ENCODE measurements at places on chromosomes 2 and 18.
A peak's percentile ranks its signal among the peaks of the same experiment; 100 is the strongest.

DNA sequence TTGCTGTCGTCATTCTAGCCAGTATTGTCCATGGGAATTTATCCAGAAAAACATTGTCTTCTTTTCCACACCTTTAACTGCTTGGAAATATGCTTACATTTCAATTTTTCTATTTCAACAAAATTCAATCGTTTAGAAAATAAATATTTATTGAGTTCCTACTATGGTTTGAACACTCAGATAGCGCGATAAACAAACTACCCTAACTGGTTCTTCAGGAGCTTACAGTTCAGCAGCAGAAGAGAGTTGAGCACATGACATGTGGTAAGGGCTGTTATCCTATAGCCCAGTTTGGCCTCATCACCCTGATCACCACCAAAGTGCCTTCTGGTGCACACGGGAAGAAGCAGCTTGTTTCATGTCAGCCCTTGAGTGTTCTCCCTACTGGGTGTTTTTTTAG, 375.2 kb upstream of the SMIM21 start:
- no peak for DNase-seq

GRCh38 chr2:133531382-133531781, 36.9 kb downstream of the NCKAP5 start:
- no peak for DNase-seq

- DNase-seq, result no peak
These were observed 56.6 kb downstream of the ZNF804A start for GRCh38 chr2:184654945-184655344.

GRCh38 chr2:187504312-187504921, 49.8 kb downstream of the TFPI start:
- DNase-seq, result peak; percentile 22

- DNase-seq, result peak; percentile 23
These were observed 1337.6 kb upstream of the SLC39A10 start for GRCh38 chr2:194319222-194319992.

- no peak for DNase-seq
These were observed 142.5 kb downstream of the MTCL1 start for GRCh38 chr18:8847900-8848299.

- DNase-seq, result peak; percentile 69
These were observed 198.6 kb downstream of the MEMO1 start for GRCh38 chr2:31812051-31812798.

- DNase-seq, result no peak
These were observed 24.7 kb downstream of the NUP35 start for GRCh38 chr2:183148955-183149354.

DNA sequence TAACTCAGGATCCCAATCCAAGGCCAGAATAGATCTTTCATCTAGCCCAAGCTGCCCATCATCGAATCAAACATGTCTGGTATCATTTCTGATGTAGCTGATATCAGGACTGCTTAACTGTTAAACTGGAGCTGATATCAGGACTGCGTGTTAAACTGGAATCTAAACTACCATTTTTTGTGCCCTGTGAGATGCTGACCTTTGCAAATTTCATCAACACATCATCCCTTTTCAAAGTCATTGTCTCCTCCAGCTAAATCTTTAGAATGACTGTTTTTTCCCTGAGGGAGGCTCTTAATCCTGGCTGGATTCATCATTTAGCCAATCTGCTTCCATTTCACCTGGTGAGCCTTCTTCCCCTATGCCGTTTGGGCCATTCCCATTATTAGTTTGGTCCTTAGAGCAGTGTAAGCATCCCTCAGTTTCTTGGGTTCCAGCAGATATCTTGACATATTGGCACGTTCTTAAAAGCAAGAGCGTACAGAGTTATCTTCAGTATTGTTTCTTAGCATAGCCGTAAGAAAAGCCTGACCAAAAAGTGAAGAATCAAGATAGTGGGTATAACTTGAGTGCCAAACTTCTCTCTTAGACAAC, 12.3 kb downstream of the RPL31 start:
- DNase-seq, result no peak

- DNase-seq, result no peak
These were observed 44.4 kb upstream of the TWSG1 start for GRCh38 chr18:9290156-9290555.

- no peak for DNase-seq
These were observed 30.0 kb upstream of the NFATC1 start for GRCh38 chr18:79365701-79366100.

GRCh38 chr2:86525421-86526340, 37.6 kb downstream of the CHMP3 start:
- no peak for DNase-seq

- DNase-seq, result no peak
These were observed 128.5 kb downstream of the ARL6IP6 start for GRCh38 chr2:152846697-152847470.

GRCh38 chr2:5885451-5886173, 193.4 kb downstream of the SOX11 start:
- no peak for DNase-seq

GRCh38 chr2:64336171-64336570, 117.8 kb upstream of the LGALSL start:
- no peak for DNase-seq

- peak; percentile 3 for DNase-seq
These were observed 145.2 kb upstream of the SYT4 start for GRCh38 chr18:43422518-43422917.

DNA sequence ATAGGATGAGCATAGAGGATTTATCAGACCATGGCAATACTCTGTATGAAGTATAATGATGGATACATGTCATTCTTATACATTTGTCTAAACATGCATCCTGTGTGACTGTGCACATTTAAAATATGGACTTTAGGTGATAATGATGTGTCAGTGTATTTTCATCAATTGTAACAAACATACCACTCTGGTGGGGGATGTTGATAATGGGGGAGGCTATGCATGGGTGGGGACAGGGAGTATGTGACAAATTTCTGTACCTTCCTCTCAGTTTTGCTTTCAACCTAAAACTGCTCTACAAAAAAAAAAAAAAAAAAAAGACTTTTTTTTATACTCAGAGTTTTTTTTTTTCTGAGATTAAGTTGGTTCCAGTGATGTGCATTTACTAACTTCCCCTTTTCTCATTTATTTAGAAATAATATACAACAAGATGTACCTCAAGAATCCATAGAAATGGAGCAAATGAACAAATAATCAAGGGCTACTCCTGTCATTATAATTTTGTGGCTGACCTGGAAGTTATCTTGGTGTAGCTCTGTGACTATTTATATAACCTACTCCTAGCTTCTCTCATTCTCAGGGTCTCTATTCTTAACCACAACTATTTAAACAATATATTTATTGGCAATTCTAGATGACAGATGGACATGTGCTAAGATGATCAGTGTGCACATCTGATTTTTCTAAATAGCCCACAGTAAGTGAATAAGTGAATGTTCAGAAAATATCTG, 108.9 kb upstream of the ITGA4 start:
- DNase-seq, result peak; percentile 46

- DNase-seq, result no peak
These were observed 171.2 kb downstream of the HAUS1 start for GRCh38 chr18:46275370-46275769.

GRCh38 chr18:37547196-37547827, 18.3 kb downstream of the CELF4 start:
- DNase-seq, result no peak

DNA sequence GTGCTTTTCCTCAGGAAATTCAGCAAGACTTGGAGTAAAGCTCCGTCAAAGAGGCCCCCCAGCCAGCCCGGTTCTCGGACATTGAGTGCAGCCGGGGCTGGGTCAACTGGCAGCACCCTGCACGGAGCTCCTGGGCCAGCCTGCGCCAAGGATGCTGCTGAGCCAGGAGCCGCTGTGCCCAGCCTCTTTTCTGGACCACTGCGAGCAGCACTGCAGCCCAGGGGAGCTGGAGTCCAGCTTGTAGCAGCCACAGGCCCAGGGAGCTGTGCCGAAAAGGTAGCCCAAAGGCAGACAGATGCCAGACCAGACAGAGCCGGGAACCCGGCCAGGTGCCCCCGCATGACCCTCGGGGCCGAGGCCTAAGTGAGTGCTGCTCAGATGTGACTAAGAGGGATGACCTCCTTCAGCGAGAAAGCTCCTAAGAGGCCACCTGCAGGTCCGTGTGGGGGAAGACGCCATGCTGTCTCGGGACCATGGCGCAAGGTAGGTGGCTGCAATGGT, 7.3 kb downstream of the CLHC1 start:
- no peak for DNase-seq

DNA sequence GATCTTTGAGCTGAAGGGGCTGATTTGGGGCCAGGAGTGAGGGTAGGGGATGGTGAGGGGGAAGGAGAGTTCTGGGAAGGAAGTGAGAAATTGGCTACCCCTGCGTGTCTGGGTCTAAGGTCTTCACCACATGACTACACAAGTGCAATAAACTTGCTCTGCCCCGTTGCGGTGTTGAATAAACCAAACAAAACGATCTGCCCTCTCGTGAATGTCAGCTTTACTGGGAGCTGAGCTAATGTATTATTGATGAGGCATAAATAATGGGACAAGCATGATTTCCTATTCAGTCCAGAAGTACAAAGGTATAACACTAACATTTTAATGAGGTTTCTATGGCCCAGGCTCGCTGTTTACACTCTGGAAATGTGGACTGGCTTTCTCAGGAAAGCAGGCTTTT, 8.0 kb upstream of the CFAP221 start:
- no peak for DNase-seq

GRCh38 chr2:70906439-70907005, 29.2 kb upstream of the ATP6V1B1 start:
- no peak for DNase-seq
